Nephron progenitor cell (in vitro differentiated cells): ENCODE measurements at places on chromosomes 4 and X.

GRCh38 chr4:51958199-51958968 is 61.8 kb downstream of the LRRC66 start:
- no peaks in the 10 kb centered on the region for H3K36me3 ChIP-seq
- DNase-seq, result no peak
- no peak overlapping the region for H3K27ac ChIP-seq
- peaks cover 6% of the 10 kb centered on the region for H3K27me3 ChIP-seq

GRCh38 chrX:130086447-130087206 is 23.7 kb downstream of the ELF4 start:
- peaks cover 47% of the 10 kb centered on the region for H3K4me1 ChIP-seq
- peaks cover 4% of the 10 kb centered on the region for H3K27me3 ChIP-seq
- H3K36me3 ChIP-seq, result no peaks in the 10 kb centered on the region

- H3K27me3 ChIP-seq, result no peaks in the 10 kb centered on the region
- no peak for DNase-seq
- H3K36me3 ChIP-seq, result peaks cover 71% of the 10 kb centered on the region
- peaks cover 17% of the 10 kb centered on the region for H3K4me1 ChIP-seq
- peak overlapping the region; percentile 49 for H3K27ac ChIP-seq
- no peak overlapping the region for H3K4me3 ChIP-seq
These were observed 152.3 kb downstream of the CBR4 start for GRCh38 chr4:168857546-168858314.

DNA sequence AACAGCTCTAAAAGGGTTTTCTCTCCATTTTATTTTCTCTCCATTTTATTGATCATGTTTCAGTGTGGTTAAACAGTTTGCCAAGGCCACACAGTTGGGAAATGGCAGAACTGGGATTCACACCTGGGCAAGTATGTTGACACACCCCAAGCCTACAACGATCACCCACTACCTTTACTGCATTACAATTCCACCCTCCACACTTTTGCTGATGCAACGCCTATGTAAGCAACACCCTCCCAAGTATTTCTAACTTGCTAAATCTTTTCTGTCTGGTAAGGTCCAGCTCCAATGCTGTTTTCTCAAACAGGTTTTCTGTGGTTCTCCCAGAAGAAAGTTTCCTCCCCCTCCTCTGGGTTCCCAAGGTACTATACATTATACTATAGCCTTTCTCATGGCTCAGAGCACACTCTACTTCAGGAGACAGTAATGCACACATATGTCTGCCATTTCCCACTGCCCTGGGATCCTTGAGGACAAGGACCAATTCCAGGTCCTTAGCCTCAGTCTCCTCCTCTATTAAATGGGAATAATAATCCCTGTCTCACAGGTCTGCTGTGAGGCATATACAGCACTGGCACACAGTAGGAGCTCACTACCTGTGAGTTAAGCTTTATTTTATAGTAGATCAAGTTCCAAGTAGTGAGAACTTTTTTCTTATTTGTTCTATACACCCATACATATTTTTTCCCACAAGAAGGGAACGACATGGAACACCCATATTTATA is 27.9 kb downstream of the IQSEC2 start:
- H3K4me3 ChIP-seq, result no peak overlapping the region
- DNase-seq, result no peak
- peaks cover 17% of the 10 kb centered on the region for H3K4me1 ChIP-seq
- peaks cover 13% of the 10 kb centered on the region for H3K36me3 ChIP-seq

DNA sequence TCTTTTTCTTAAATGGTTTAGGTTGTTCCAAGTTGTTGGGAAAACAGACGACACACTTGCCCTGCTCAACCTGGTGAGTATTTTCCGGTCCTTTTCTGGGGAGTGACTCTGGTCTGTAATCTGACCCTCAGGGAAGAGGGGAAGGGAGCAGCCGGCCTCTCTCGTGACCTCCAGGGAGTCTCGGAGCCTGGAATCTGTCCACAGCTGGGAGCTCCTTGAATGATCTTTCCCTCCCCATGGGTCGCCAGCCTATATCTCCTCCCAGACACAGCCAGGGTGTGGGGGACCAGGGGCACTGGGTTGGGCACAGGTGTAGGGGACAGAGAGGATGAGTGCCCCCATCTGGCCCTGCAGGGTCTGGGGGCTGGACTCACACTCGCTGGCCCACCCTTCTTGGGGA is 18.9 kb downstream of the TMEM175 start:
- peaks cover 56% of the 10 kb centered on the region for H3K4me1 ChIP-seq
- peak; percentile 59 for DNase-seq
- peaks cover 9% of the 10 kb centered on the region for H3K36me3 ChIP-seq

DNA sequence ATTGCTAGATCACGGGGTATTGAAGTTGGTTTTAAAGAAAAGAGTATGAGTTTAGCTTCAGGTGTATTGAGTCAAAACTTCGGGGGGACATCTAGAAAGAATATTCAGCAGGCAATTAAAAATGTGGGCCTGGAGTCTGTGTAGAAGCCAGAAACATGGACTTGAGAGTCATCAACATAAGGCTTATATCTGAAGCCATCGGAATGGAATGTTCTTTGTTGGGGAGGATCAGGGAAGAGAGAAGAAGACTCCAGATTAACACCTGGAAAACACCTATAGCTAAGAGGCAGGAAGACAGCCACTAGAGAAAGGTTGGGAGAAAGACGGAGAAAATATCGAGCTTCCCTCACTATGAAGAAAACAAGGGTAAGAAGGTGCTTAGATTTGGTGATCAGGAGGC is 69.5 kb downstream of the BEND2 start:
- H3K36me3 ChIP-seq, result no peaks in the 10 kb centered on the region
- no peaks in the 10 kb centered on the region for H3K27me3 ChIP-seq
- H3K4me3 ChIP-seq, result no peak overlapping the region

DNA sequence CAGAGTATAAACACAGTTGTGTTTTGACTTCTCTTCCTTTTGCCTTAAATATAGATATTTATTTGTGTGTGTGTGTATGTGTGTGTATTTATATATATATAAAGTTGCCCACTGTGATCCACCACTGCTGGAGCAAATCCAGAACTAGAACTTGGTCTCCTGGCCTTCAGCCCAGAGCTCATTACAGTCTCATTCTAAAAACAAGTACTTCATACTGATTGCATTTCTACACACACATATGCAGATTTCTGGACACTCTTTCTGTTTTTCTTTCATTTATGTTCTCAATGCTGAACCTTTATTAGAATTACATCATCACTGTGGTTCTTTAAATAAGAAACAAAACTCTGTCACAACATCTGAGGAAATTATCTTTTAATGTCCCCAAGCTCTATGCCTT is 381 bp downstream of the TXK start:
- H3K27ac ChIP-seq, result no peak overlapping the region
- no peak for DNase-seq
- no peaks in the 10 kb centered on the region for H3K27me3 ChIP-seq
- no peak overlapping the region for H3K4me3 ChIP-seq
- peaks cover 9% of the 10 kb centered on the region for H3K4me1 ChIP-seq

GRCh38 chr4:89295415-89295927 is 12.1 kb downstream of the GPRIN3 start:
- no peak overlapping the region for H3K27ac ChIP-seq
- no peak overlapping the region for H3K4me3 ChIP-seq
- DNase-seq, result no peak
- peaks cover 9% of the 10 kb centered on the region for H3K4me1 ChIP-seq

DNA sequence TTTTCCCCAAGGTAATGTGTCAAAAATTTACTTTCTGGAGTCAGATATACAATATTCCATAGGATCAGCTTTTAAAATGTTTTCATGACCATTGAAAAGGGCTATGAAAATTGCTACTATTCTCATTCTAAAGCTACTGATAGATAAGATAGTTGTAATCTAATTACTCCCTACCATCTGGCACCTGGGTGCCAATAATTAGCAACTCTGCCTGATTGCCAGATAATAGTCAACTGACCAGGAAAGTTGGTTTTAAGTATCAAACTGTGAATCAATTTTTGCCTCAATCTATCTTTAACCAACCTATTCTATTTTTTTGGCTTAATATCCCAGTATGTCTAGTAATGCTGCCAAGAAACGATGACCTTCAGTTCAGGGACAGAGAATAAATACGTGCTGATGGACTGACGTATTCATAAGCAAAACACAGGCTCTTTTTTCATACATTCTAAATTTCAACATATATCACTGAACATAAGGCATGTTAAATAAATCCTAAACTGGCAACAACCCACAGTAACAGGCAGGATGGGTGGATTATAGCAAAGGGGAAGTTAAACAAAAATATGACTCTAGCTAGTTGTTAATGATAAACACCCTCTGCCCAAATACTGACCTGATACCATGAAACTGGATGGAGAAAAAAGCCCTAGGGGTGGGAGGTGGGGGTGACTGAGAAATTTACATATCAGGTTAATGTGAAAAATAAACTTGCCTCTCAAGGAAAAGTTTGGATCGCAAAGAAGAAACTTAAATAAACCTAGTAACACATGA is 18.2 kb downstream of the SH3RF1 start:
- H3K4me1 ChIP-seq, result peaks cover 71% of the 10 kb centered on the region
- no peak for DNase-seq
- H3K36me3 ChIP-seq, result peaks cover 22% of the 10 kb centered on the region
- no peak overlapping the region for H3K27ac ChIP-seq
- H3K4me3 ChIP-seq, result no peak overlapping the region

DNA sequence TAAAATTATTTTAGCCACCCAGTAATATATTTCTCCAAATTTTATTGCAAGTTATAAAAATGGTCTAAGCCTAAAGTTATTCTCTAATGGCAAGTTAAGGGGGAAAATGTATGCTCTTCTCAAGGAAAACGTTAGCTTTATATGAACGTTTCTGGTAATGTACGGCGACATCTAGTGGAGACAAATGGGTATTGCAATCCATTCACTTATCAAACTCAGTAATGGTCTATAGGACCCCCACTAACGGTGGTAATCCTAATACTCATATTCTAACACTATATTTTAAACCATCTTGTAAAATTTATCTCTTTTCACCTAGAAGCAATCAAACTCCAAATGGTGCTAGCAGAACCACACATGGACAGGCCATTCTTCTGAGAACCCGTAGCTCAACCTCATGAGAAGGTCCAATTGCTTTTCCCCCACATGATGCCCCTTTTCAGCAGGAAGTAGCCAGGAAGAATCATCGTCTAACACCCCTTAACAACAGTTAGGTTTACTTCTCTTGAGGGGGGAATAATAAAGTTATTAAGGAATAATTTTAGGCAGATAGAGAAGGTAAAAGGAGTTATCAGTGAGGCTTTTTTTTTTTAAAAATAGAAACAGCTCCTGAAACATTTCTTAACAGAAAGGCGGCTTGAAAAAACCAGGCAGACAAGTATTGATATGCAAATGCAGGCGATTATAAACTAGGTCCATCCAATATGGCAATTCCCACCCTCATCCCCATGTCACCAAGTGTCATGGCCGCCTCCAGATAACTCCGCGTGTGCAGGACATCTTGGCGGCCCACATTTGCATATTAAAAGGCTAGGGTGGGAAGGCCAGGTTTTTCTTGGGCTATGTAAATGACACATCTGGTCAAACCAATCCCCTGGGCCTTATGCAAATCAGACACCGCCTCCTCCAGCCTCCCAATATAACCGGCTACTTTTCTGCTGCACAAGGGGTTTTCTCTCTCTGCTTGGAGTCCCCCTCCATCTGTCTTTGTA is 35.0 kb downstream of the NUDT11 start:
- no peaks in the 10 kb centered on the region for H3K36me3 ChIP-seq
- H3K4me1 ChIP-seq, result no peaks in the 10 kb centered on the region
- no peaks in the 10 kb centered on the region for H3K27me3 ChIP-seq
- no peak overlapping the region for H3K27ac ChIP-seq

DNA sequence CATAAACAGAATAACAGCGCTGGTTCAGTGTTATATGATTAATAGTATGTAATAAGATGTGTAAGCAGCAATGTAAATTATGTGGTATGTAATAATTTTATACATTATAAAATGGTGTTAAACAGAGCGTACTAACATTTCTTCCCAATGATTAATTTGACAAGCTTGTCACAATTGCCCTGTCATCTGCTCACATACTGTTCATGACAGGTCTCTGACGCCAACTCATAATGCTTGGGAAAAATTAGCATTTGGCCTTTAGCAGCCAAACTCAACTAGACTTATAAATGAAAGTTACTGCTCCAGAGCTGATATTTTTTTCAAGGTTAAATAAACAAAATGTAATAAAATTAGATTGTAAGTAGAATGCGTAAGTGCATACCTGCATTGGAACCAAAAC is 246.8 kb downstream of the TRAM1L1 start:
- DNase-seq, result no peak
- no peak overlapping the region for H3K27ac ChIP-seq
- H3K27me3 ChIP-seq, result peaks cover 3% of the 10 kb centered on the region
- H3K4me3 ChIP-seq, result no peak overlapping the region
- no peaks in the 10 kb centered on the region for H3K4me1 ChIP-seq

- H3K4me3 ChIP-seq, result no peak overlapping the region
- H3K27ac ChIP-seq, result no peak overlapping the region
- H3K27me3 ChIP-seq, result no peaks in the 10 kb centered on the region
- H3K4me1 ChIP-seq, result no peaks in the 10 kb centered on the region
- DNase-seq, result no peak
- no peaks in the 10 kb centered on the region for H3K36me3 ChIP-seq
These were observed 84.4 kb downstream of the PPARGC1A start for GRCh38 chr4:23805450-23805851.

DNA sequence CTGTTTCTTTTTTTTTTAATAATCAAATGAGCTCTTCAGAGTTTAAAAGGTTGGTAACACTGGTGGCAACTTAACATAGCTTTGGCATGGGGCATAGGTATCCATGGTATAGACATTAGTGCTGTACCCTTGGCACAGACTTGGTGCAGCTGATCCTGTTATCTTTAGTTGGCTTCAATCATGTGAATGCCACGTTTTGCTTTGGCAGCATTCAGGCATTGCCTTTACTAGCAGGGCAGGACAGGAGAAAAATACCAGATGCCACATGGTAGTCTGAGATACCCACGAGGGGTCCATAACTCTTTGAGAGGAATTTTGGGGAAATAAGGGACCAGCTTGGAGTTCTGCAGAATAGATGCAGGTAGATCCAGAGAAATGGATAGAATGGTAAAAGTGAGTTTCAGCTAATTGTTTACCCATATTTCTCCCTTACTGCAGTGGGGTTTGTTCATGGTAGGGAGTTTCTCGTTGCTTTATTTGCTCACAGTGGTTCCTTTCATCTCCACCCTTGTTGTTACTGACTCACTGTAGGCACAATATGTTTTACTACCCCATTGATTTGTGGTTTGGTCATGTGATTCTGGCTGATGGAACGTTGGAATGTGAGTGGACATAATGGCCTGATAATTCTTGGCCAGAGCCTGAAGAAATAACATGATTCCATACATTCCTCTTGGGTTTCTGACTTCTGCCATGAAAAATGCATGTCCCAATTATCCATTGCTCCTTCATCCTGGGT is 342.7 kb downstream of the GLUD2 start:
- H3K27me3 ChIP-seq, result no peaks in the 10 kb centered on the region
- H3K4me3 ChIP-seq, result no peak overlapping the region
- no peaks in the 10 kb centered on the region for H3K36me3 ChIP-seq
- no peaks in the 10 kb centered on the region for H3K4me1 ChIP-seq
- H3K27ac ChIP-seq, result no peak overlapping the region
- DNase-seq, result no peak

DNA sequence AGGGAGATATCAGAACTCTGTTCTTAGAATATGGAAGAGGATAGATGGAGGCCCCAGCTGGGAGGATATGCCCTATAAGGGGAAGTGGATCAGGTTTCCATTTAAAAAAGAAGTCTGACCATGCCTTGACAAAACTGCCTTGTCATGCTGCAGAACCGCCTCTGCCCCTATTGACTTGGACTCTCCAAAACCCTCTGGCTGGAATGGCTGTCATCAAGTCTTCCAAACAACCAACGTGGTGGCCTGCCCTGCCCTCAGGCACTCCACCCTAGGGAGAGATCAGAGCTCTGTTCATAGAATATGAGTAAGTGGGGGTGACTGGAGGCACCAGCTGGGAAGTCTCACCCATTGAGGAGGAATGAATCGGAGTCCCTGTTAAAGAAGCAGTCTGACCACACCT is 114.9 kb downstream of the VSIG4 start:
- no peak overlapping the region for H3K4me3 ChIP-seq
- H3K4me1 ChIP-seq, result peaks cover 15% of the 10 kb centered on the region
- no peak overlapping the region for H3K27ac ChIP-seq
- H3K36me3 ChIP-seq, result no peaks in the 10 kb centered on the region
